ENCODE measurements at places on chromosomes 13 and 19.

DNA sequence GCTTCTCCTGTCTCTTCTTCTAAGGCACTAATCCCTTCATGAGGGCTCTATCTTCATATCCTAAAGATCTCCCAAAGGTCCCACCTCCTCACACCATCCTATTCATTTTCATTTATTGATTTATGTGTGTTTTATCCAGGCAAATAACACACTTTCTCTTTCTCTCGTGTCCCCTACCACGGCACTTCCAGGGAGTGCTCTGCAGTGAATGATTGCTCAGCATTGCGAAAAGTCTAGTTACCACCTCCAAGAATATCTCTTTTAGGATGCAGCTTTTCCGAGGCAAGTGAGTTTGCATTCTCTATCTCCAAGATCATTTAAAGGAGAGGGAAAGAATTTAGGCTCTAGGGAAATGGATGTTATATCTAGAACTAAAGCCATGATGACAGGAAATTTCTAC is 101.7 kb downstream of the MIPEP start:
- DNase-seq: no peak

DNA sequence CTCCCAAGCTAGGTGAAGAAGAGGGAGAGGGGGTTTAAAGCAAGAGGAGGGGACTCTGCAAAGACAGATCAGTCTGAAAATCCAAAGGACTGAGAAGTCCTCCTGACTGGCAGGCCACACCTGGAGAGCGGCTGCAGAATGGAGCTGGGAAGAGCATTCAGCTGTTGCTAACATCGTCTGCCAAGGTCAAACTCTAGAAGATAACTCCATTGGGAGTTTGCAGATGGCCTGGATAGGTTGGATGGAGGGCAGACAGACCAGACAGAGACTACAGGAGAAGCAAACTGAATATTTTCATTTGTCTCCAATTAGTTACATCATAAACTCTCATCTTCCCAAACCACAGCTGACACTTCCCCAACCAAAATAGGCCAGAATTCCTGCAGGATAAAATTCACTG is 19.9 kb upstream of the SHISA2 start:
- no peak for DNase-seq

DNA sequence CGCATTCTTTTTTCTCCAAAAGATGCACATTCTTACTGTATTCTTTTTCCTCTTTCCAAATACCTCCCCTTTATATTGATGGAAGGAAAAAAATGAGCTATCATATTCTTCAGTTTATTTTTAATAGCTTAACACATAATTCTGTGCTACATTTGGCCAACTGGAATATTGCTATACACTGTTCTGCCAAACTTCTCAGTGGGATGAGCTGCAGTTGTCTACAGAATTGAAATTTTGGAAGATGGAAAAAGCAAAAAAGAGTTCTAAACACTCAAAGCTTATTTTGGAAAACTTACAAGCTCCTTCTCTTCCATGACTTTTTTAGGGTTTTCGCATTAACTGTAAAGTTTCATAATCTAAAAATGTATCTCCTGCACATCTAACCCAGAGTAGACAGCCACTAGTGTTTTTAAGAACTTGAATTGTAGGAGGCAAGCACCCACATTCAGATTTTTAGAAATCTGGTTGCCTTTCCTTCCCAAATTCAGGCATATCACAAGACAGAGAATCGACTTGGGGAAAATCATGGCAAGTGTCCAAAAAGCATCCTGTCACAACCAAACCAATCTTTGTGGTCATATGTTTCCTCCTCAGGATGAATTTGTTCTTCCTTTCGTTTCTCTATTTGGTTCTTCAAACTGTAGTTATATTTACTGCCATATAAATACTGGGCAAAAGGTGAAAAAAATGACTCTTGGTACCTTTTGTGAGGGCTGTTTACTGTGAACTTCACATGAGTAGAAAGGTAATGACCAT is 111.4 kb upstream of the FRY start:
- DNase-seq: no peak

DNA sequence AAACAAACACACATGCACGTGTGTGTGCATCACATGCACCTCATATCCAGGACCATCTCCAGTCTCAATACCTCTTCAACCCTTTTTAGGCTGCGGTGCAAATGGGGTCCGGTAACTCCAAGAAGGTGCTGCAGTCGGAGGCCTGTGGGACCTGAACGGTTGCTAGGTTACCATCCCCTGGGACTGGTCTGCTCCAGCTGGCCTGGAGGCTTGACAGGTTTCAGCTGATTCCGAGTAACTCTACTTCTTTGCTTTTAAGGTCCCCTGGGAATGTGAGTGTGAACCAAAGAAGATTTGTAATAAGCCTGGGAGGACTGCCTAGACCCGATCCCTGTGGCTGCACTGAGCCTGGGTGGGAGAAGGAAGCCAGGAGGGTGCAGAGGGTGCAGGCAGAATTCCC is 117.5 kb downstream of the CCNA1 start:
- no peak for DNase-seq

- DNase-seq: no peak
Measured at GRCh38 chr19:34577531-34578101, 96.1 kb downstream of the WTIP start.

DNA sequence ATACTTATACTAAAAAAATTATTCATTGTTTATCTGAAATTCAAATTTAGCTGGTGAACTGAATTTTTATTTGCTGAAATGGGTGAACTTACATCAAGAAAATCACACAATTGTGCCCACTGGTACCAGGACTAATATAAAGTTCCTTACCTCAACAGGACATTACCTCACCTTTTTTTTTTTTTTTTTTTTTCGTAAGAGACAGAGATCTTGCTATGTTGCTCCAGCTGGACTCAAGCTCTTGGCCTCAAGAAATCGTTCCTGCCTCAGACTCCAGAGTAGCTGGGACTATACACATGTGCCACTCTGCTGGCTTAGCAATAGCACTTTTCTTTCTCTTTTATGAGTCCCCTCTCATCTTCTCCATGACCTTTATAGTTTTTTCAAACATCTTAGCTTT is 22.5 kb upstream of the NDFIP2 start:
- no peak for DNase-seq

- no peak for DNase-seq
Measured at GRCh38 chr13:35473206-35473775, 3.2 kb downstream of the MAB21L1 start.

DNA sequence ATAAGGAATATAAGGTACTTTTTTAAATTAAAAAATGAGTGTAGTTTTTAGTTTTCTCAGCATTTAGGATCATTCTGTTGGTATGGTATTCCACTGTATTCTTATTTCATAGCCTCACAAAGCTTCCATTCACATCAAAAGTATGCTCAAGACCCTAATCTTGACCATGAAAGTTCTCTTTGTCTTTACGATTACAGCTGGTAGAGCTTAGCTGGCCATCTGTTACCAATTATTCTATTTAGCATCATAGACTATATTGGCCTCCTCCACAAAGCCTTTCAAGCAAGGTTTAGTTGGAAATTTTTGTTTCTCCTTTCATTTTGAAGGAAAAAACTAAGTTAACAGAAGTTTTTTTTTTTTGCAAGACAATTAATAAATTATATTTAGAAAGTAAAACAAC is 245.1 kb downstream of the KCTD12 start:
- DNase-seq: no peak

- DNase-seq: no peak
Measured at GRCh38 chr13:73107970-73108369, 49.2 kb downstream of the KLF5 start.

GRCh38 chr19:46435009-46435408 is 6.3 kb upstream of the PNMA8C start:
- DNase-seq: no peak

GRCh38 chr13:23861310-23861709 is 27.9 kb downstream of the MIPEP start:
- DNase-seq: no peak

DNA sequence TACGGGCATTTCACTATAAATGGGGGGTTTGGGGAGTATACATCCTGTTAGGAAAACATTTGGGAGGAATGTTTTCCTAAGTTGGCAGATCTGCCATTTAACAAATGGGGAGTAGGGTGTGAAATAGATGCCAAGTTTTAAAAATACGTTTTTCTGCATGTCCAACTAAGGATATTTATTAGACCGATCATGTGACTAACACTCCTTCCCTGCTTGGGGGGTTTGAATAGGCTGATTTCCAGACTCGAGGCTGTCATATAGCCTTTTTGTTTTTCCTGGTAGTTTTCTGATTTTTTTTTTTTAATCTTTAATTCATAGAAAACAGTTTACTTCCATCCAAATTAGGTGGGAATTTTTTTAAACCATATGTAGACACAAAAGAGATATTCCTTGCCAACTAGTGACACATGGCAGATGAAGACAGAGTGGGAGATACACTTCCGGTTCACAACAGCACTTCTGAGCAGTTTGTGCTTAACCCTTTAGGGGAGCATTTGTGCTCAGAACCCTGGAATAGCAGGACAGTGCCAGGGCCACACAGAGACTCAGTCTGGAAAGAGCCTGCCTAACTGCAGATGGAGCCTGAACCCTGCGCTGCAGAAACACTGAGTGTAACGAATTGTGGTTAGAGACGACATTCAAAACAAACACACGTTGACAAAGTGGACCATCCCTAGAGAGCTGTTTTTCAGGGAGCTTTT is 5.6 kb upstream of the GATAD2A start:
- DNase-seq: no peak

- DNase-seq: no peak
Measured at GRCh38 chr13:32472194-32472621, 44.3 kb upstream of the N4BP2L1 start.

DNA sequence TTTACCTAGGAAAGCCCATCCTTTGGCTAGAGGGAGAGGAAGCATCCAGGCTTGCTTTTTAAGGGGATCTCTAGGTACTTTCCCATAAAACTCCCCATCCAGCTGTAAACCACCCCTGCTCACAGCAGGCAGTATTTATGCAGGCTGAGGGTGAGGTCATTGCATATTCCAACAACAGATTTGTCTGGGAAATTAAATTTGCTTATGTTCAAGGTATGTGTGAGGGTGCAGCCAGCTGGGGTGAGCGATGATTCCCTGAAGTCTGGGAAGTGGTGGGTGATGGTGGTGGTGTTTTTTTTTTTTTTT is 96.3 kb upstream of the C1QTNF9B start:
- no peak for DNase-seq

DNA sequence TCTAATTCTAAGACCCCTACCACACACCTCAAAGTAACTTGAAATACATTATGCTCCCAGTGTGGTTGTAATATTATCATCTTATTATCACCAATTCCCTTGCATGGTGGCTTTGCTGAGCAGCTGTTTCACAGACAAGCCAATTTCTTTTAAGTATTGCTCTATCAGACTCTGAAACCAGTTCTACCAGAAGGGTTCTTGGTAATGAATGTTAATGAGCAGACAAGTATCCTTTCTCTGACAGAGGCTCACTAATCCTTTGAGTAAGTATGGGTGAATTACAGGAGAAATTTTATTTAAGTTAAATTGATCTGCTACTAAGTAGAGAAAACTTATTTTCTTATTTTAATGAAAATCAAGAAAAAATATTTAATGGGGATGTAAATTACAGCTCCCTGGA is 326.0 kb downstream of the GPC6 start:
- no peak for DNase-seq

- DNase-seq: no peak
Measured at GRCh38 chr19:46449228-46449627, 20.5 kb upstream of the PNMA8C start.

DNA sequence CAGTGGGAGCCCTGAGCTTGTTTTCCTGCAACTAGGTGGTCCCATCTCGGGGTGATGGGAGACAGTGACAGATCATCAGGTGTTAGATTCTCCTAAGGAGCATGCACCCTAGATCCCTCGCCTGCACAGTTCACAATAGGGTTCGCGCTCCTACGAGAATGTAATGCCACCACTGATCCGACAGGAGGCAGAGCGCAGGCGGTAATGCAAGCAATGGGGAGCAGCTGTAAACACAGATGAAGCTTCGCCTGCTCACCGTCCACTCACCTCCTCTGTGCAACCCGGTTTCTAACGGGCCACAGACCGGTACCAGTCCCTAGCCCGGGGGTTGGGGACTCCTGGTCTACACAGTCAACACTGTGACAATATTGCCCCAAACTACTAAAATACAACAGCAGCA is 38.8 kb downstream of the CARD8 start:
- no peak for DNase-seq

- DNase-seq: no peak
Measured at GRCh38 chr19:29596080-29596727, 9.9 kb upstream of the POP4 start.

- DNase-seq: no peak
Measured at GRCh38 chr19:4059453-4059871, 7.2 kb downstream of the ZBTB7A start.

- DNase-seq: no peak
Measured at GRCh38 chr19:8609279-8610040, 1.1 kb downstream of the ADAMTS10 start.

DNA sequence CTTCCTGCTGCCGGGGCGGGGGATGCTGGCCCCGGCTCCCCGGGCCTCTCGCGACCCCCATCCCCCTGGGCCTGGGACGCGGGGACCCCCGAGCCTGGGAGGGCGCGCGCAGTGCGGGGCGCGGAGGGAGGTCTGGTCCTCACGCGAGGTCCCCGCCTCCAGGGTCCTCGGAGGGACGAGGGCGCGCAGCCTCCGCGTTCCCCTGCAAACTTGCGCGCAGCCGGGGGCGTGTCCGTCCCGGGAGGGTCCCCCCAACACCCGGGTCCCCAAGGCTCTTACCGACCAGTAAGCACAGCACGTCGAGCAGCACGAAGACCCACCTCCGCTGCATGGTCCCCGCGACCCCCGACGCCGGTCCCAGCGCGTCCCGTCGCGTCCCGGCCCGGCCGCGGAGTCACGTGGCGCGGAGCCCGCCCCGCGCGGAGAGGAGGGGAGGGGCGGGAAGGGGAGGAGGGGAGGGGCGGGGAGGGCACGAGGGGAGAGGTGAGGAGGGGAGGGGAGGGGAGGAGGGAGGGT is at the start of gene PLPP2:
Gene PLPP2 (minus strand): TSS at position 398 of the 516 bp plus-strand sequence. CDS start 67 bp downstream, at position 331.
- DNase-seq: no peak

- no peak for DNase-seq
Measured at GRCh38 chr19:12543855-12544254, 7.4 kb downstream of the ZNF564 start.

GRCh38 chr13:77544355-77544754 is 8.8 kb downstream of the SCEL start:
- no peak for DNase-seq

Data from CD4-positive, alpha-beta memory T cell (primary cell).